ENCODE measurements at places on chromosomes 5 and 9. TPM values are rescaled to one million over a fixed set of nuclear protein-coding genes. Genes with fewer than 3 reads are reported as not detected.

The BHMT gene
- total RNA-seq, result not detected

The SPAAR gene
- total RNA-seq, result 4.5 TPM

The ZNF354C gene
- 5.6 TPM for total RNA-seq

The AJM1 gene
- total RNA-seq, result 0.65 TPM

The BHMT2 gene
- total RNA-seq, result 3.0 TPM

The ANKRD18B gene
- total RNA-seq, result 2.0 TPM

The PCDHB12 gene
- 0.76 TPM for total RNA-seq

The ACTBL2 gene
- not detected for total RNA-seq

The GALNT12 gene
- total RNA-seq, result 0.76 TPM

The COL23A1 gene
- not detected for total RNA-seq

The FRMD3 gene
- total RNA-seq, result 11.1 TPM

The DNAH5 gene
- total RNA-seq, result 0.96 TPM

The GKAP1 gene
- total RNA-seq, result 0.65 TPM

The STPG3 gene
- total RNA-seq, result not detected

The IFNE gene
- total RNA-seq, result 1.6 TPM

The IL5 gene
- not detected for total RNA-seq

The SLC35D2 gene
- 22.4 TPM for total RNA-seq

The GTF3C5 gene
- total RNA-seq, result 66.3 TPM

The CLTA gene
- 275 TPM for total RNA-seq

The LCN12 gene
- 0.29 TPM for total RNA-seq

The FXN gene
- total RNA-seq, result 8.9 TPM

The FBP2 gene
- total RNA-seq, result not detected

The ECSCR gene
- total RNA-seq, result 359 TPM

The PTGS1 gene
- 5.2 TPM for total RNA-seq

The PCDHA4 gene
- 0.10 TPM for total RNA-seq

The LHX6 gene
- 10.1 TPM for total RNA-seq

The WDR38 gene
- total RNA-seq, result not detected

Measured in vein endothelial cell (primary cell).